ENCODE measurements at places on chromosomes 7 and 10.

DNA sequence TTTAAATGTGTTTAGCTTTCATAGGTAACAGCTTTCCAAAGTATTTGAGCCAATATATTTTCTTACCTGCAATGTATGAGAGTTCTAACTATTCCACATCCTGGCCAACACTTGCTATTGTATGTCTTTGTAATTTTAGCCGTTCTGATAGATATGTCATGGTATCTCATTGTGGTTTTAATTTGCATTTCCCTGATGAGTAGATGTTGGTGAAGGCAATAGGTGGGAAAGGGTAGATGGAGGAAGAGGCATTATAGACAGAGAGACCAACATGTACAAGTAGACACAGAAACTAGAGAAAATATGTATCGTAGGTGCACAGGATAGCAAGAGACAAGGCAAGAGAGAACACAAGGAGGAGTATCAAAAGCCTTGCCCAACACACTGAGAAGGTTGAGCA is 54.8 kb upstream of the CCDC71L start:
- DNase-seq, result no peak

DNA sequence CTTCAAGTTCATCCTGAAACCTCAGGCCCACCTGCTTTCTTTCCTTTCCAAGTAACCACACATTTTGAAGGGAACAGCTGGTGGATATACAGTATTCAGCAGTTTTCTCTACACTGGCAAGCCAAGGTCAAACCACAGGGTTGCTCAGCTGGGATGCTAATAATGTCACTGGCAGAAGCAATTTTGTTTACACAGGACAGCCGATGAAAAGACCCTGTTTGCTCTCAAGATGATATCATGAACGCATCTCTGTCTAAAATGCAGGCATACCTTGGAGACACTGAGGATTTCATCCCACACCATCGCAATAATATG is 186.2 kb downstream of the USP6NL start:
- DNase-seq, result no peak

GRCh38 chr10:121043124-121043849 is 192.1 kb downstream of the WDR11 start:
- DNase-seq, result no peak

- DNase-seq, result no peak
Observed at GRCh38 chr10:26156019-26156418, 60.6 kb upstream of the GAD2 start.

GRCh38 chr7:4091767-4092166 is 590.3 kb upstream of the FOXK1 start:
- no peak for DNase-seq

GRCh38 chr7:44094365-44094764 is 9.8 kb upstream of the AEBP1 start:
- no peak for DNase-seq

All from NCI-H187 treated with DMSO at 0.1 percent for 48 hours (cell line).